ENCODE measurements at places on chromosomes 1 and 21.
A peak's percentile ranks its signal among the peaks of the same experiment; 100 is the strongest.

DNA sequence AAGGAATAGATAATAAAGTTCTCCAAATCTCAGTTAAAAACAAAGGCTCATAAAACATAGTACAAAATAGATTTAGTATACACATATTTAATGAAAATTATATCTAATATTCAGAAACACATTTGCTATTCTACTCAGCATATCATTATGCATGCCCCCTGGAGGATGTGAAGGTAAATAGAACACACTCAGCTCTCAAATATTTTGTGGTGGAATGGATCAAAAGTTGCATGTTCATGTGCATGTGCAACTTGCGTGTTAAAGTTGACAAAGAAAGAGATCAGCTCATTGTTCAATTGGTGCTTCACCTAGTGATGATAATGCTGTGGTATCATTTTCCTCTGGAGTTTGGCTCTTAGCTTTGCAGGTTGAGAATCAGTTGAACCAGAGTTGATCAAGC, 4.9 kb upstream of the ZNF644 start:
- DNase-seq = peak; percentile 50

DNA sequence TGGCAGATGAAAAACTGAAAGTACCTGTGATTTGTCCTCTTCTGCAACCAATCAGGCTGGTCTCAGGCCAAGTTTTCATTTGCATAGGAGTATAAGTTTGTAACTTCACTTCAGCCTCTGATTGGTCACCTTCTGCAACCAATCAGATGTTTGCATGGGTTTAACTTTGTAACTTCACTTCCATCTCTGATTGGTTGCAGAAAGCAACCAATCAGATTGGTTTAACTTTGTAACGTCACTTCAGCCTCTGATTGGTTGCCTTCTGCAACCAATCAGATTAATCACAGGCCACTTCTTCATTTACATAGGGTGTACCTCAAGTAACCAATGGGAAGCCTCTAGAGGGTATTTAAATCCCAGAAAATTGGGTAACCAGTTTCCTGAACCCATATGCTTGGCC, 18.9 kb upstream of the TUT4 start:
- DNase-seq = no peak

- DNase-seq = no peak
These were observed 7.8 kb upstream of the FMO2 start for GRCh38 chr1:171177261-171177660.

DNA sequence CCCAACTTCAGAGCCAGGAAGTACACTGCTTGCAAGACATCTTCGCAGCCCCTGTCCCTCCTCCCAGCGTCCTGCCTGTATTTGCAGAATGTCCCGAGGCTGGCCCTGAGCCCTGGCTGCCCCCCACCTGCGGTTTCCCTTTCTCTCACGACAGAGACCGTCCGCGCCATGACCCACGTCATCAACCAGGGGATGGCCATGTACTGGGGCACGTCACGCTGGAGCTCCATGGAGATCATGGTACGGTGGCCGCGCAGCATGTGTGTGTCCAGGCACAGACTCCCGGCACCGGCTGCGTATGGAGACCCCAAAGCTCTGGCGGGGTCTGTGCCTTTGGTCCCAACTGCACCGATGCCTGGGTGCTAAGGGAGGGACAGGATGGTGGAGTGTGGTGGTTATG, 48.6 kb downstream of the KCNAB2 start:
- DNase-seq = no peak

DNA sequence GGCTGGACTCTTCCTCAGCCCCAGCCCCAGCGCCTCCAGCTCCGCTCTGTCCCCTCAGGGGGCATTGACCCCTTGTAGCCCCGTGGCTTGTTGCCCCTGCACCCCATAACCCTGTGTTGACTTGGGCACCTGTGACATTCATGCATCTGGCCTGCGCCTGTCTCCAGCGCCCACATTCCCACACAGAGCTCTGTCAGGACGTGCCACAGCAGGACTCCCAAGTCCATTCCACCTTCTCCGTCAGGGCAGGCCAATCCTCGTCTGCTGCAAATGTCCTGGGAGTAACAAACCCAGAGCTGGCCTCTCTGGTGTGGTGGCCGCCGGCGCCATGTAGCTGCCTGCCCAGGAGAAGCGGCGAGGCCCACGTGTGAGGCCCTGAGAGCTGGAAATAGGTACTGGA, 60.6 kb downstream of the AGPAT3 start:
- DNase-seq = peak; percentile 36

DNA sequence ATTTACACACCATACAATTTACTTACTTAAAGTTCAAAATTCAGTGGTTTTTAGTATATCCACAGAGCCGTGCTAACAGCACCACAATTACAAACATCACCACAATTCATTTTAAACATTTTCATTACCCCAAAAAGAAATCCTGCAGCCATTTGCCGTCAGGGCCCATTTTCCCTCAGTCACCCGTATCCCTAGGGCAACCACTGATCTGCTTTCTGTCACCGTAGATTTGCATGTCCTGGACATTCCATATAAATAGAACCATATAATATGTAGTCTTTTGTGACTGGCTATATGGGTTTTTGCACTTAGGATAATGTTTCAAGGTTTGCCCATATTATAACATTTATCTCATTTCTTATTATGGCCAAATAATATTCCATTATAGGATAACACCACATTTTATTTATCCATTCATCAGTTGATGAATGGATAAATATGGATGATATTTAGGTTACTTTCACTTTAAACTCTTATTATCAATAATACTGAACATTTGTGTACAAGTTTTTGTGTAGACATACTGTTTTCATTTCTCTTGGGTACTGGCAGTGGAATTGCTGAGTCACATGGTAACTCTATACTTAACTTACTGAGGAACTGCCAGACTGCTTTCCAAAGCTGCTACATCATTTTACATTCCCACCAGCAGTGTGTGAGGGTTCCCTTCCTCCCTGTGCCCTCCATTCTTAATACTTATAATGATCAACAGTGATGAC, 68.9 kb downstream of the ST3GAL3 start:
- peak; percentile 47 for DNase-seq

- no peak for DNase-seq
These were observed 32.8 kb upstream of the CD1D start for GRCh38 chr1:158147869-158148268.

GRCh38 chr1:200183637-200184036, 156.1 kb downstream of the NR5A2 start:
- DNase-seq = peak; percentile 29

GRCh38 chr1:26360807-26361604, 7.1 kb upstream of the CRYBG2 start:
- DNase-seq = no peak

DNA sequence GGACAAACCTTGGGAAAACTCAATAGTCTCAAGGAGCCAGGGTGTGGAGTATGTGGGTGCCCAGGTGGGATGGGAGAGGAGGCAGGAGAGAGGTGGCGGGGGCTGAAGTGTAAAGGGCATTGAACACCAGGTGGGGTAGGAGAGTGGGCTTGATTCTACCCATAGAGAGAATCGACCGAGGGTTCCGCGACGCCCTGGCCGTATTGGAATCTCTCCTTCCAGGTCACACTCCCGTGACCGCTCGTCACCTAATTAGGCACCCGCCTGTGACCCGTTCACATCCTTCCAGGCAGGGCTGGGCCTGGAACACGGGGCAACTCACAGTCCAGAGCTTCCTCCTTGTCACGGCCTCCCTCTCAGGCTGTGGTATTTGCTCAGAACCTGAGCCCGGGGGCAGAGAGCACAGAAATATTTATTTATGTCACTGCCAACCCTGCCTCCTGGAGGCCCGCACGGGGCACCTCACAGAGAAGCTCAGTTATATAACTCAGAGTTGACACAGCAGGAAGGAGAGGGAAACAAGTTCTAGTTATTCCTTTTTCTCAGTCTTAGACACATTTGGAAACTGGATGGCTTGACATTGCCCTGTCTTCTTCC, 12.0 kb downstream of the NCMAP start:
- DNase-seq = peak; percentile 75

GRCh38 chr1:68322837-68323687, 90.7 kb upstream of the WLS start:
- peak; percentile 12 for DNase-seq

DNA sequence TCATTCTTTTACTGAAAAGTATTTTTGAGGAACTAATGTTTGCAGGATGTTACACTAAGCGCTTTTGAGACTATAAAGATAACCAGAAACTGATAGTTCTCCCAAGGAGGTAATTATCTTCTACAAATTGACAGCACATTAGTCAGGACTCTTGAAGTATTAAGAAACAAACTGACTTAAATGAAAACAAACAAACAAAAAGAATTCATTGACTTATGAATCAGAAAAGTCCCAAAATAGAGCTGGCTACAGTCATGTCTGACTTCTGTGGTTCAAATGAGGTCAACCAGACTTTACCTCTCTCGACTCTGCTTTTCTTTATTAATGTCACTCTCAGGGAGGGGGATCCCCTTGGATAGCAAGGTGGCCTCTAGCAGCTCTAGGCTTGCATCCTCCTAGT, 296.8 kb downstream of the TPR start:
- peak; percentile 15 for DNase-seq

DNA sequence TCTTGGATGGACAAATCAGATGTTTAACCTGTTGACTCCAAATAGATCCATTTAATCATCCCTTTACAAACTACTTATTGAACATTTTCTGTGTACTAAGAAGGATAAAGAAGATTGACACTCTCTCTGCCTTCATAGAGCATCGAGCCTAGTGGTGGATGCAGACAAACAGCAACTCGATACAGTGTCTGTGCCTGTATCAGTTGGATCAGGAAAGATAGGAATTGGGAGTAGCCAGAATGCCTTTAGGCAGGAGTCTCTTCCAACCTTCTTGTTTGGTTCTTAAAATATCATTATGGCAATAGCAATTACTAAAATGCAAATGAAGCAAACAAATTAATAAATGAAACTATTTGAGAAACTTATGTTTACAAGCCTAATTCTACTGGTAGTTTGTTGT, 89.0 kb upstream of the RAVER2 start:
- DNase-seq = no peak

DNA sequence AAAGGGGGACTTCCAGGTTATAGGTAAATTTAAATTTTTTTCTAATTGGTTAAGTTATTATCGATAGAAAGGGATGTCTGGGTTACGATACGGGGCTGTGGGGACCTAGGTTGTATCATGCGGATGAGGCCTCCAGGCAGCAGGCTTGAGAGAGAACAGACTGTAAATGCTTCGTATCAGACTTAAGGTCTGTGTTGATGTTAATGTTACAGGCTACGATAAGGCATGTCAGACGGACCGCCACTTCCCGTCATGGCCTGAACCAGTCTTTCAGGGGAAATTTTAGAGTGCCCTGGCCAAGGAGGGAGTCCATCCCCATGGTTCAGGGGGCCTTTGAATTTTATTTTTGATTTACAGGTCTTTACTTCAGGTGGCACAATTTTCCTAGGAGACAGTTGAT, 16.7 kb downstream of the ABCG1 start:
- no peak for DNase-seq

- DNase-seq = no peak
These were observed 105.4 kb downstream of the PSMG1 start for GRCh38 chr21:39077876-39078275.

DNA sequence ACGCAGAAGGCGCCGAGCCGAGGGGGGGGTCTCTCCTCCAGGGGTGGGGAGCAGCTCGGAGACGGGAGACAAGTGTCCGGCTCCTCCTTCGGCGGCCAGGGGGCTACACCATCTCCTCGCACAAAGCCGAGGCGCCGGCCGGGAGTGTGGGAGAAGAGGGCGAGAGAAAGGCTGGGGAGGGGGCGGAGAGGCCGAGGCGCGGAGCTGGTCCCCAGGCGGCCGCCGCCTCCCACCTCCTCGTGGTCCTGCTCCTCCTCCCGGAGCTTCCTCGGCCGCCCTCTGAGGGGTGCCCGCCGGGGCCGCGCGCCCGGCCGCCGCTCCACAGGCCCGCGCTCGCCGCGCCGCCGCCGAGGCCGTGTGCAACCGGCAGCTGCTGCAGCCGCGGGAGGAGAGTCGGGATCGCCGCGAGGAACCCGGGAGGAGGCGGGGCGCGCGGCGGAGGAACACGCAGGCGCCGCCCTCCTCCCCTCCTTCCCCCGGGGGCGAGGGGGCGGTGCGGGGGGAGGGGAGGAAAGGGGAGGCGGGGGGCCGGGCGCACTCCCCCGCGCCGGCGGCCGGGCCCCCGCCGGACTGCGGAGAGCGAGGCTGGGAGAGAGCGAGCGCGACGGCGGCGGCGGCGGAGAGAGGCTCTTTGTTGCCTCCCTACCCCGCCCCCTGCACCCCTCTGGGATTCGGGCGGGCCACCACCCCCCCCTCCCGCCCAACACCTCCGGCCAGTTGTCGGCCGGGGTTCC, at the start of gene ENAH:
ENAH (minus strand) TSS at position 395 of the 734 bp plus-strand sequence. CDS start 433 bp downstream, outside the sequence.
- peak; percentile 83 for DNase-seq

DNA sequence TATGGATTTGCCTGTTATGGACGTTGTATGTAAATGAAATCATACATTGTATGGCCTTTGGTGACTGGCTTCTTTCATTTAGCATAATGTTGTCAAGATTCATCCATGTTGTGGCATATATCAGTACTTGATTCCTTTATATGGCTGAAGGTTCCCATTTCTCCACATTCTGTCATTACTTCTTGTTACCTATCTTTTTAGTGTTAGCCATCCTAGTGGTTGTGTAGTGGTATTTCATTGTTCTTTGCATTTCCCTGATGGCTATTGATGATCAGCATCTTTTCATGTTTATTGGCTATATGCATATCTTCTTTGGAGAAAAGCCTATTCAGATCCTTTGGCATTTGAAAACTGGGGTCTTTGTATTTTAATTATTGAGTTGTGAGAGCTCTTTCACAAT, 39.8 kb upstream of the PODN start:
- no peak for DNase-seq
